SJCRH30 (cell line): ENCODE measurements at places on chromosomes 3 and 15.

DNA sequence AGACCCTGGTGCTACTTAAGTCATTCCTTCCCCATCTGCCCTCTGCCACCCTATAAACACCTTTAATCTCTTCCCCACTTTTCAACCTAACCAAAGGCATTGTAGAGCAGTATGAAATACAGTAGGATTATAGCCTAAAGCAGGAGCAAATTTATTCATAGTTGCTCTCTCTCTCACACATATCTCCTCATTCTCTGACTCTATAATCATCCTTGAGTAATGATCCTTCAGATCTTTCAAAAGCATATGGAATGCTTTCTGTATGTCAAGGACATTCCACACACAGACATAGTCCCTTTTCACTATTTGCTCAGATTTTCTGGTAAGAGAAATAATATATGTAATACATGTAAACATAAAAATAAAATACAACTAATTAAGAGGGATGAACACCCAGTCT is 54.1 kb downstream of the TRPC1 start:
- DNase-seq = no peak

DNA sequence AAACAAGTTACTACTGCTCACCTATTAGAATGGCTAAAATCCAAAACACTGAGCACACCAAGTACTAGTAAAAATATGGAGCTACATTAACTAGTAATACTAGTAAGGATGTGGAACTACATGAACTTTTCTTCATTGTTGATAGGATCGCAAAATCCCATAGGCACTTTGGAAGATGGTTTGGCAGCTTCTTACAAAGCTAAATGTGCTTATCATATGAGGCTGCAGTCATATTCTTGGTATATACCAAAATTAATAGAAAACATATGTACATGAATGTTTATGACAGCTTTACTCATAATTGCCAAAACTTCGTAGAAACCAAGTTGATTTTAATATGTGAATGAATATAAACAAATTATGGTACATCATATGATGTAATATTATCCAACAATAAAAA is 366.8 kb upstream of the KCNMB2 start:
- DNase-seq = no peak

GRCh38 chr3:121698901-121699300 is 38.2 kb upstream of the HCLS1 start:
- no peak for DNase-seq

DNA sequence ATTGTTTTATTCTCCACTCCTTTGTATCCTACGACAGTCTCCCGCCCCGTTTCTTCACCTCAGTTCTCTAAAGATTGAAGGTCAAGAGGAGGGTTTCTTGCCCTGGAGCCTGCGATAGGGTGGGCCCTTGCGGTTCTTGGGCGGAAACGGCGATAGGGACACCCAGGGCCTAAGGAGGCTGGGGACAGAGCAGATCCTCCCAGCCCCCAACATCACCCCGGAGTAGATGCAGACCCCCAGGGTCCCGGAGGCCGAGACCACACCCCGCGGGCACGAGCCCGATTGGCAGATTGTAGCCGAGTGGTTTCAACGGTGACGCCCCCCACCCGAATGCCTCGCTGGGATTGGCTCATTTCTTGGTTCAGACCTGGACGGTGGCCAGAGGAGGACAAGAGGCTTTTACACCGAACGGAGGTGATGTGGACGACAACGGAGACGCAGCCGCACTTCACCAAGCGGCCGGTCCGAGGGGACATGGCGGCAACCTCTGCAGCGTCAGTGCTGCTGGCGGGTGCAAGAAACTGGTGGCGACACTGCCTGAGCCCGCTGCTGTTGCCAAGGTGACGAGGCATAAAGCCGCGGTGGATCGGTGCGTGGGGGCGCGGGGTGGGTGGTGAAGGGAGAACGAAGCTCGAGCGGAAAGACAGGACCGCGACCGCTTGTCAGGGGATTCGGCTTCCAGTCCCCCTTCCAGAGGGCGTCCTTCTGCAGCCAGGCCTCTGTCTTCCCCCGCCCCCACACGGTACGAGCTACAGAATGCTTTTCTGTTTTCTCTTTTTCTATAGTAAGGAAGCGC is 19.0 kb upstream of the MCF2L2 start:
- peak; percentile 96 for DNase-seq

DNA sequence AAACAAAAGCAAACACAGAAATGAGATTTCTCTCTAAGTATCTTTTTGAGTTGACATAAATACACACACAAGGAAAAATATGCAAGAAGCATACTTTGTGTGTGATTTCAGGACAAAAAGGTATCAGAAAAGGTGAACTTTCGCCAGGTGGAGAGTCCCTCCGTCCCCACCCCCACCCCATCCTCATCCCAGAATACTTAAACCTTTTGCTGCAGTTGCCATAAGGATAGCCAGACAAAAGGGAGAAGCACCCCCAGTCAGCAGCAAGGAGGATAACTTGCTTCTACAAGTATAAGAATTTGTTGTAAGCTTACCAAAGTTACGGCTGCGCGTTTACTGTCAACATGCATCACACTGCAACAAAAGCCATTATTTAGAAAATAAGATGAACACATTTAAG is 10.3 kb downstream of the FOXP1 start:
- no peak for DNase-seq

DNA sequence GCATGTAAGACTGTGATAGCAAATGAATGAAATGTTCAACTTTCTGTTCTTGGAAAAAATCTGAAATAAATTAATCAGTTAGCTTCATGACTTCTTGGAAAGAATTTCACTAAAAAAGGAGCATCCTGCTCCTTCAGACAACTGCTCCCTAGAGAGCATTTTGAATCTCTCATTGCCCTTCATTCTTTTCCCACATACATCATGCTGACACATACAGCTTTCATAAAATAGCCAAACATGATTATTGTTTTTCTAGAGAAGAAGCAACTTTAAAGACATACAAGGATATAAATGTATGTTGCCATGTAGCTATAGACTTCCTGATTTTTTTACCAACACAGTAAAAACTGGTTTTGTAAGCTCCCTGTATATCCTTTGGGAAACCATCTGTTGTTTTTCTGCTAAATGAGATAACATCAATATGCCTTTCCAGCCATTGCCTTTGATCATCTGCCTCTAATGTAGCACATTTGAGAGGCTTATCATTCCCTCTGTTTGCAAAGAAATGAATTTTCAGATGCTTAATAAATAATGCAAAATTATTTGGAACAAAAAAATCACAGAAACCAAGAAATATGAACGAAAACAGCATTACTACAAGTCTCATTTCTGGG is 248.2 kb upstream of the GPR149 start:
- DNase-seq = no peak

DNA sequence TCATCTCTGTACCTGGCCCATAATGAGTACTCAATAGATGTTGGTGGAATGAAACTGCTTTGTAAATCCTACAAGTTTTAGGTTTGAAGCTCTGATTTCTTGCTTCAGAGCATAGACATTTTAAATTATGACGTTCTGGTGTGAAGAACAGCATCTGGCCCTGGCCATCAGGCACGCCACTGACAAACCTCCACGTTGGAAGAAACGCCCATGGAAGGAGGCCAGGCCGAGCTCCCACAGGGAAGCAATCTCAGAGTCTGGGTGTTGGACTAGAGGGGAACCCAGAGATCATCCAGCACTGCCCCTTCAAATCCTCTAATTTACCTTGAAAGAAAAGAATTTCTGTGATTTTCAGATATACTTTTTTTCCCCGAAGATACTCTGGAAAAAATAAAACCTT is 328.1 kb upstream of the RGMA start:
- no peak for DNase-seq

DNA sequence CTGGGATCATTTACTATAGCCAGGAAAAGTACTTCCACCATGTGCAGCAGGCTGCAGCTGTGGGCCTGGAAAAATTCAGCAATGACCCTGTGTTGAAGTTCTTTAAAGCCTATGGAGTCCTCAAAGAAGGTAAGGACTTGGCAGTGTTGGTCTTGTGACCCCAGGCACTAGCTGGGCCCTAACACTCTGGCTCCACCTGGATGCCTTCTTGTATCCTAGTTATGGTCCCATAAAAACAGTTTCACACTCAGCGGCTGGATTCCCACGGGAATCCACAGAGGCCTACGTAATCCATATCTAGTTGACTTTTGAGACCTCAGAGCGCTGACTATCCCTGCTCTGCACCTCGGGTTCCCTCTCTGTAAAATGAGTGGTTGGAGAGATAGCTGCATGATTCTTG is 1.6 kb downstream of the TTC21A start:
- no peak for DNase-seq

GRCh38 chr15:93895976-93896770 is 335.2 kb upstream of the MCTP2 start:
- no peak for DNase-seq

GRCh38 chr3:50008931-50009330 is 69.0 kb downstream of the RBM6 start:
- DNase-seq = peak; percentile 47
